ENCODE measurements at places on chromosomes 12 and 14. TPM values are rescaled to one million over a fixed set of nuclear protein-coding genes. Genes with fewer than 3 reads are reported as not detected.

- no peak overlapping the region for H3K27ac ChIP-seq
- H3K36me3 ChIP-seq = no peaks in the 10 kb centered on the region
- H3K4me1 ChIP-seq = no peaks in the 10 kb centered on the region
- DNase-seq = no peak
Observed at GRCh38 chr12:122161682-122162081, 12.3 kb downstream of the IL31 start.

DNA sequence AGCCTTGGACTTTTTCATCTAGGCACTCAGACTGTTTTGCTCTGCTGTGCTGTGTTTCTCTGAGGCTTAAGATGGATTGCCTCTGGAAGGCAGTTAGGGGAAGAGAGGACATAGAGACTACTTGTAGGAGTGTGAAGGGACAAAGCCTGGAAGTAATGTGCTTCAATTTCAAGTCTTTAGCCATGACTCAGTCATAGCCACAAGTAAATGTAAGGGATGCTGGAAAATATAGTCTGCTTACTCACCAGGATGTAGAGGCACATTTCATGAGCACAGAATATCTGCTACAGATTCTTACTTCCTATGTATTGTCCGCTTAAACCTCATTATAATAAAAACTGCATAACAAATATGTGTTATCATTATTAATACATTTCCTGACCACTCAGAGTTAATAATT is 794.3 kb upstream of the NOVA1 start:
- no peak overlapping the region for H3K4me3 ChIP-seq
- no peak overlapping the region for H3K27ac ChIP-seq

DNA sequence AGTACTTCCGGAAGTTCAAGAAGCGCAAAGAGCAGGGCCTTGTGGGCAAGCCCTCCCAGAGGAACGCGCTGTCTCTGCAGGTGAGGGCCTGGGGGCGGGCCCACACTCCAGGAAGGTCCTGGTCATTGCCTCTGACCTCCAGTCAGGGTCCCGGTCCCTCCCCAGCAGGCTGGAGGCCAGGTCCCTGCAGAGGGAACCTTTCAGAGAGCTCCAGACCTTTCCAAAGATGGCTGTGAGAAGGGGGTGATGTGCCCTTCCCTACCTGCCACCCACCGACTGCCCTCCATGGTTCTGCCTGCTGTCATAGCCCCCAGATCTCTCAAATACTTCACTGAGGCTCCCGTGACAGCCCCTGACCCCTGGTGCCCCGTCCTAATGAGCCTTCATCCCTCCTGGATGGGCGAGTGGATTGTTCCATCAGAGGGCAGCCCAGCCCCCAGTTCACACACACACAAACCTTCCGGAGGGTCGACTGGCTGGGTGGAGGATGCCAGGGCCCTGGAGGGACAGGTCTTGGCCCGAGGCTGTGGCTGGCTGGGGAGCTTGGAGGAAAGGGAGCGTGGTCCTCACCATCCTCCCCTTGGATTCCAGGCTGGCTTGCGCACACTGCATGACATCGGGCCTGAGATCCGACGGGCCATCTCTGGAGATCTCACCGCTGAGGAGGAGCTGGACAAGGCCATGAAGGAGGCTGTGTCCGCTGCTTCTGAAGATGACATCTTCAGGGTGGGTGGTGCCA is 117.5 kb upstream of the FKBP4 start:
- no peaks in the 10 kb centered on the region for H3K36me3 ChIP-seq
- no peak overlapping the region for H3K27ac ChIP-seq
- H3K4me1 ChIP-seq = no peaks in the 10 kb centered on the region
- H3K4me3 ChIP-seq = no peak overlapping the region
- DNase-seq = no peak
- peaks cover 3% of the 10 kb centered on the region for H3K27me3 ChIP-seq

Gene ISM2
- total RNA-seq = 0.42 TPM

GRCh38 chr12:57152639-57153038 is 5.2 kb upstream of the LRP1-AS start:
- no peak for DNase-seq
- H3K27me3 ChIP-seq = no peaks in the 10 kb centered on the region
- H3K27ac ChIP-seq = no peak overlapping the region
- no peak overlapping the region for H3K4me3 ChIP-seq

- H3K27me3 ChIP-seq = no peaks in the 10 kb centered on the region
- no peak for DNase-seq
- no peaks in the 10 kb centered on the region for H3K36me3 ChIP-seq
- no peak overlapping the region for H3K4me3 ChIP-seq
- H3K27ac ChIP-seq = no peak overlapping the region
Observed at GRCh38 chr14:79578470-79578869, 632.8 kb downstream of the DIO2 start.

DNA sequence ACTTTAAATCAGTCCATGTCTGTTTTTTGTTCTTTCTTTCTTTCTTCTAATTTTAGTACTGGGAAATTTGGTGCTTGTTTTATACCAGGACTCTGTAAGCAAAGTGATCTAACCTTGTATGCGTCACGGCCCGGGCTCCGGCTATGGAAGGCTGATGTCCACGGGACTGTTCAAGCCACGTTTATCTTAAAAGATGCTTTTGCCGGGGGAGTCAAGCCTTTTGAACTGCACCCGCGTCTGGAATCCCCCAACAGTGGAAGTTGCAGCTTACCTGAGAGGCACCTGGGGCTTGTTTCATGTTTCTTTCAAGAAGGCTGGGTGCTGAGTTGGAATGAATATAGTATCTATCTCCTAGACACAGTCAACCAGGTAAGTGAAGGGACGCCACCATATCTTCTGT is 62.2 kb downstream of the TECPR2 start:
- no peaks in the 10 kb centered on the region for H3K4me1 ChIP-seq
- H3K27ac ChIP-seq = no peak overlapping the region
- H3K36me3 ChIP-seq = peaks cover 15% of the 10 kb centered on the region
- H3K4me3 ChIP-seq = no peak overlapping the region

DNA sequence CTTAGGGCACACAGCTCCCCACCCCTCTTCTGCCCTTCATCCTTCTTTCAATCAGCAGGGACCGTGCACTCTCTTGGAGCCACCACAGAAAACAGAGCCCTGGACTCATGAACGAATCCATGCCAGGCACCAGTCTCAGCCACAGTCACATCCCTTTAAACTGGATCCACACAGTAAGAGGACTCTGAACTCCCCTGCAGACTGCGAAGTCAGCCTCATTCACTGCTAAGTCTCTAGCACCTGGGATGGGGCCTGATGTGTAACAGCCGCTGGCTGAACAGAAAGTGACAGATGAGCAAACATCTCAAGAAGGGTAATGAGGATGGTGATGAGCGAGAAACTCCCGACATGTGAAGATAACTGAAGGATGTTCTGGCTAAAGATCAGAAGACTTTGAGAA is 45.8 kb upstream of the IQSEC3 start:
- H3K27ac ChIP-seq = no peak overlapping the region
- H3K36me3 ChIP-seq = peaks cover 2% of the 10 kb centered on the region
- no peaks in the 10 kb centered on the region for H3K27me3 ChIP-seq
- H3K4me1 ChIP-seq = no peaks in the 10 kb centered on the region
- no peak overlapping the region for H3K4me3 ChIP-seq
- DNase-seq = no peak

DNA sequence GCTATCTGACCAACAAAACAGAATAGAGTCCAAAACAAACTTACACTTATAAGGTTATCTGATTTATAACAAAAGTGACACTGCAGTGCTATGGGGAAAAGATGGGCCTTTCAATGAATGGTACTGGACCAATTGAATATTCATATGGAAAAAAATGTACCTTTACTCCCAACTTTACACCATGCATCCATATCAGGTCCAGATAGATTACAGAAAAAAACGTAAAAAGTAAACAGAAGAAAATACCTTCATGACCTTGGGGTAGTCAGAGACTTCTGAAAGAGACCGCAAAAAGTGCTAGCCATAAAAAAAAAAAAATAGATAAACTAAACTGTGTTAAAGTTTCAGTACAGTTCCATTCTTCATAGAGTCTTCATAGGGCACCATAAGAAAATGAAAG is 308.3 kb downstream of the GXYLT1 start:
- no peaks in the 10 kb centered on the region for H3K36me3 ChIP-seq
- no peak overlapping the region for H3K4me3 ChIP-seq
- H3K27ac ChIP-seq = no peak overlapping the region
- DNase-seq = no peak
- no peaks in the 10 kb centered on the region for H3K27me3 ChIP-seq

GRCh38 chr12:130698106-130698505 is 18.0 kb downstream of the RIMBP2 start:
- peaks cover 12% of the 10 kb centered on the region for H3K27me3 ChIP-seq
- H3K4me1 ChIP-seq = peaks cover 3% of the 10 kb centered on the region
- no peaks in the 10 kb centered on the region for H3K36me3 ChIP-seq
- no peak overlapping the region for H3K27ac ChIP-seq

DNA sequence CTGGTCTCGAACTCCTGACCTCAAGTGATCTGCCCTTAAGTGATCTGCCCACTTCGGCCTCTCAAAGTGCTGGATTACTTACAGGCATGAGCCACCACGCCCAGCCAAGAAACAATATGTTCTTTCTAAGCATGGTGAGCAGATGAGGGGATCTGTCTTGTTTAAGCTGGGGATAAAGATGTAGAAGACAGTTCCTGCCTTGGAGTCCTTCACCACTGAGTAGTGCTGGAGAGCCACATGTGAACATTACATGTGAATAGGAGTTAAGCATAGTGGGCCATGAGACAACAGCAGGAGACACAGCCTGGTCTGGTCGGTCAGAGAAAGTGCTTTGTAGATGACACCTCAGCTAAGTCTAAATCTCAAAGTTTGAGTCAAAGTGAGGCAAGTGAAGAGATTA is 26.0 kb downstream of the TMBIM6 start:
- no peak overlapping the region for H3K4me3 ChIP-seq
- H3K27me3 ChIP-seq = no peaks in the 10 kb centered on the region
- H3K27ac ChIP-seq = no peak overlapping the region
- peaks cover 3% of the 10 kb centered on the region for H3K4me1 ChIP-seq
- H3K36me3 ChIP-seq = peaks cover 13% of the 10 kb centered on the region
- no peak for DNase-seq

DNA sequence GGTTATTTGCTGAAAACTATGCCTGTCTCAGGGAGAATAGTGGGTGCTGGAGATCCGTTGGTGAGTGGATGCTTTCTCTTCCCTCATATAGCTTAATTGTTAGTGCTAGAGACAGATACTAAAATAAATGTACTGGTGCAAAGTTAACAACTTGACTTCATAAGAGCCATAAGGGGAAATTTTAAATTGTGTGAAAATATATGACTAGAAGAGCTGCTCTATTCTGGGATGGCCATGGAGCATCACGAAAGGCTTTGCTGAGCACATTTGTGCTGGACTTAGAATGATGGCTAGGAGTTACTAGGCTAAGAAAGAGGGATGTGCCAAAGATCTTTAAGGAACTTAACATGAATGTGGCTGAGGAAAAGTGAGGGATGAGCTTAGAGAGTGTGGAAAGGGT is 668.8 kb downstream of the NRXN3 start:
- no peak overlapping the region for H3K4me3 ChIP-seq
- no peaks in the 10 kb centered on the region for H3K36me3 ChIP-seq
- H3K4me1 ChIP-seq = peaks cover 4% of the 10 kb centered on the region
- H3K27me3 ChIP-seq = peaks cover 11% of the 10 kb centered on the region
- no peak for DNase-seq
- H3K27ac ChIP-seq = no peak overlapping the region

GRCh38 chr12:9319842-9320173 is 111.6 kb upstream of the PZP start:
- no peaks in the 10 kb centered on the region for H3K27me3 ChIP-seq
- H3K27ac ChIP-seq = no peak overlapping the region
- peaks cover 9% of the 10 kb centered on the region for H3K4me1 ChIP-seq
- H3K4me3 ChIP-seq = no peak overlapping the region
- no peak for DNase-seq
- H3K36me3 ChIP-seq = peaks cover 2% of the 10 kb centered on the region

- DNase-seq = no peak
- no peak overlapping the region for H3K4me3 ChIP-seq
- peaks cover 38% of the 10 kb centered on the region for H3K27me3 ChIP-seq
- no peak overlapping the region for H3K27ac ChIP-seq
Observed at GRCh38 chr12:117054279-117054678, 44.9 kb downstream of the TESC start.

GRCh38 chr12:112148031-112148513 is 22.7 kb downstream of the TRAFD1 start:
- no peak for DNase-seq
- no peak overlapping the region for H3K4me3 ChIP-seq
- no peaks in the 10 kb centered on the region for H3K4me1 ChIP-seq
- peaks cover 30% of the 10 kb centered on the region for H3K36me3 ChIP-seq

- peaks cover 3% of the 10 kb centered on the region for H3K4me1 ChIP-seq
- H3K27me3 ChIP-seq = no peaks in the 10 kb centered on the region
- no peaks in the 10 kb centered on the region for H3K36me3 ChIP-seq
- DNase-seq = no peak
- no peak overlapping the region for H3K4me3 ChIP-seq
Observed at GRCh38 chr12:63955831-63956666, 111.5 kb downstream of the SRGAP1 start.

Gene LMNTD1
- not detected for total RNA-seq

Gene CACNA2D4
- 0.34 TPM for total RNA-seq

Gene GNB3
- total RNA-seq = 7.0 TPM

- peaks cover 15% of the 10 kb centered on the region for H3K4me1 ChIP-seq
- peaks cover 15% of the 10 kb centered on the region for H3K27me3 ChIP-seq
- H3K36me3 ChIP-seq = no peaks in the 10 kb centered on the region
- H3K4me3 ChIP-seq = no peak overlapping the region
Observed at GRCh38 chr12:116302166-116303058, 24.9 kb upstream of the MED13L start.

GRCh38 chr14:33118668-33119067 is 180.0 kb downstream of the NPAS3 start:
- H3K36me3 ChIP-seq = no peaks in the 10 kb centered on the region
- no peaks in the 10 kb centered on the region for H3K27me3 ChIP-seq
- DNase-seq = no peak
- H3K4me1 ChIP-seq = peaks cover 32% of the 10 kb centered on the region

GRCh38 chr12:41950455-41950854 is 194.2 kb downstream of the GXYLT1 start:
- H3K27ac ChIP-seq = no peak overlapping the region
- H3K4me3 ChIP-seq = no peak overlapping the region
- no peaks in the 10 kb centered on the region for H3K36me3 ChIP-seq
- H3K27me3 ChIP-seq = no peaks in the 10 kb centered on the region
- no peaks in the 10 kb centered on the region for H3K4me1 ChIP-seq
- no peak for DNase-seq

- H3K36me3 ChIP-seq = peaks cover 23% of the 10 kb centered on the region
- H3K27ac ChIP-seq = no peak overlapping the region
- H3K4me1 ChIP-seq = no peaks in the 10 kb centered on the region
- no peak overlapping the region for H3K4me3 ChIP-seq
- no peak for DNase-seq
Observed at GRCh38 chr12:57191410-57191809, 25.2 kb upstream of the NXPH4 start.

DNA sequence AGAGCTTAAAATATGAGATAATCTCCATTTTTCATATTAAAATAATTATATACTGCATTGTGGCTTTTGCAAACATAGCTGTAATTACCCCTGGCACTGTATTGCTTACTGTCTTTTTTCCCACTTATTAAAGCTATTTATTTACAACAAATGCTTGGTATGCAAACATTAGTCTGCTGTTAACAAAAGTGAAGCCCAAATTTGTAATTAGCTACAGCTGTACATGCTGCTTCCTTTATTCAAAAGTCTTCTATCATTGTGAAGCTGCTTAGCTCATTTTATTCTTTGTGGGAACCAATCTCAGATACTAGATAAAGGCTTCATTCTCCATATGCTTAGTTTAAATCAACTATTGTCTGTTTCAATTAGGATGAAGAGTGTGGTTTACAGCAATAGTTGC is 425.8 kb upstream of the FOXG1 start:
- no peaks in the 10 kb centered on the region for H3K36me3 ChIP-seq
- no peaks in the 10 kb centered on the region for H3K4me1 ChIP-seq
- no peak for DNase-seq
- no peaks in the 10 kb centered on the region for H3K27me3 ChIP-seq
- H3K4me3 ChIP-seq = no peak overlapping the region

Measured in progenitor cell of endocrine pancreas (in vitro differentiated cells).